Activated CD8-positive, alpha-beta T cell treated with anti-CD3 and anti-CD28 coated beads, Interleukin-2, amount 10 ng/mL, durations not matched to agents 7 days and 5 days (primary cell): ENCODE measurements at places on chromosomes 1 and 21. TPM values are rescaled to one million over a fixed set of nuclear protein-coding genes. Genes with fewer than 3 reads are reported as not detected.

- no peak for DNase-seq
- no peak overlapping the region for H3K4me3 ChIP-seq
- H3K27ac ChIP-seq = peak overlapping the region; percentile 60
- peaks cover 36% of the 10 kb centered on the region for H3K36me3 ChIP-seq
- H3K4me1 ChIP-seq = peaks cover 96% of the 10 kb centered on the region
- H3K27me3 ChIP-seq = no peaks in the 10 kb centered on the region
Measured at GRCh38 chr1:21338573-21339355, 48.5 kb upstream of the ECE1 start.

GJA8 gene
- not detected for total RNA-seq

GRCh38 chr1:156103521-156103947, 11.0 kb upstream of the LMNA start:
- no peak for DNase-seq
- H3K4me3 ChIP-seq = no peak overlapping the region
- H3K4me1 ChIP-seq = peaks cover 36% of the 10 kb centered on the region
- H3K27me3 ChIP-seq = peaks cover 34% of the 10 kb centered on the region
- no peak overlapping the region for H3K27ac ChIP-seq

DTL gene
- total RNA-seq = 74.1 TPM

- H3K27me3 ChIP-seq = peaks cover 41% of the 10 kb centered on the region
- peak overlapping the region; percentile 35 for H3K4me3 ChIP-seq
- DNase-seq = peak; percentile 22
Measured at GRCh38 chr1:58249737-58250586, 296.6 kb downstream of the OMA1 start.

BRINP3 gene
- total RNA-seq = not detected
